ENCODE measurements at places on chromosomes 12 and 14.
A peak's percentile ranks its signal among the peaks of the same experiment; 100 is the strongest.

DNA sequence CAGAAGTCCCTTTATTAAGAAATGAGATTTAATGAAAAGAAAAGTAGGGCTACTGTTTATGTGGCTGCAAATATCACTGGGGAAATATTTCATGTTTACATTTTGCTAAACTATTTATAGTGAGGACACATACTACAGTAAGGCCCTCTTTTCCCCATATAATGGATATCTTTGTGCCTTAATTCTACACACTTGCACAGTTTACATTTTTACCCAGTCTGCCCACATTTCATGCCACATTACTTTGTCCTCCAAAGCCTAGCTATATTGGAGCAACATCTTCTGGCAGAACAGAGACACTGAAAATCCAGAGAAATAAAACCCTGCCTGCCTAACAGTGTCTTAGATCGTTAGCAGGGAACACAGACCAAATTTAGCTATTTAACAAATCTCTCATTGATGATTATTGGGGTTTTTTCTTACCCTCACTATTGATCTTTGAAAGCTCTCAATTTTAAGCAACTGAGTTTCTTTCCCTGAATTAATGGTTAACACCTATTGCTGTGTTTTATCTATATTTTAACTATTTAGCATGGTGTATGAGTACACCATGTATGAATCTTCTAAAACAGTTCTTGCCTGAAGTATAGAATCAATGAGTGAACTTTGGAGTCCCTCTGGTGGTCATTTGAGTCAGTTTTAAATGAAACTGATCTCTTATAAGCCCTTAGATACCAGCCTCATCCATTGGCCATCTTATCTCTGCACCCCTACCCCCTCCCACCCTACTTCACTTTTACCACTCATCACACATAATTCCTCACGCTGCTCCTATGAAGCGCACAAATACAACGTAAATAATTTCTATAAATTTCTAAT is 170.2 kb downstream of the BCAT1 start:
- peak; percentile 25 for DNase-seq

- DNase-seq, result no peak
These were observed 7.2 kb downstream of the RASSF8 start for GRCh38 chr12:25965682-25966081.

DNA sequence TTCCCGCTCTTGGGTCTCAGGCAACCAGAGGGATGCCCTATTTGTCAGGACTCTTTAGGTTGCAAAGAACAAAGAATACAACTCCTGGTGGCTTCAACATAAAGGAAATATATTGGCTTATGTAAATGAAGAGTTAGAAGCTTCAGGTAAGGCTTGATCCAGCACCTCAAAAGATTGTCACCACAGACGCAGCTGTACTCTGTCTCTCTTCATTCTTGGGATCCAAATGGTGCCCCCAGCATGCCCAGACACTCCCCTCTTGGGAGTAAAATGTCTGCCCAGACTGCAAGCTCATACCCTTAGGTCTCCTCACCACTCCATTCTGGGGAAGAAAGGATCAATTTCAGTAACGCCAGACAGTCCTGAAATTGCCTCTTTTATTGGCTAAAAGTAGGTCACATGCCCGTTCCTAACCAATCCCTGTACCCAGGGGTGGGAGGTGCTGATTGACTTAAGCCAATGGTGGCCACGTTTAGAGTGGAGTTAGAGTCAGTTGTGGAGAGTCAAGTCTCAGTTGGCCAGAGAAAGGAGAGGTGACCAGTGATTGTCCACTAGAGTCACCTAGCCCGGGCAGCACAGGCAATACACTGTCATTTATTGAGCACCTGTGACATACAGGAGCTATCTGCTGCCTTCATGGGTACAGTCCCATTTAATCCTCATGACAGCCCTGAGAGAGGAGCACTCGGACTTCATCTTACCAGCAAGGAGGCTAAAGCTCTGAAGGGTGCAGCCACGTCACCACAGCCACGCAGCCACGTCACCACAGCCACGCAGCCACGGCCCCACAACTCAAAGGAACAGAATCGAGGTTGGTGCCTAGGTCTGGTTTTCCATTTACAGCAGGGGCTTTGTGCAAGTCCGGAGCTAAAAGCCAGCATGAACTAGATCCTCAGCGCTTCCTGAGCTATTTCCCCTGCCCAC is 19.7 kb upstream of the BEGAIN start:
- DNase-seq, result no peak

GRCh38 chr14:71138448-71139293 is 231.4 kb downstream of the PCNX1 start:
- peak; percentile 45 for DNase-seq

GRCh38 chr12:109358154-109358869 is 10.6 kb downstream of the MYO1H start:
- peak; percentile 79 for DNase-seq

DNA sequence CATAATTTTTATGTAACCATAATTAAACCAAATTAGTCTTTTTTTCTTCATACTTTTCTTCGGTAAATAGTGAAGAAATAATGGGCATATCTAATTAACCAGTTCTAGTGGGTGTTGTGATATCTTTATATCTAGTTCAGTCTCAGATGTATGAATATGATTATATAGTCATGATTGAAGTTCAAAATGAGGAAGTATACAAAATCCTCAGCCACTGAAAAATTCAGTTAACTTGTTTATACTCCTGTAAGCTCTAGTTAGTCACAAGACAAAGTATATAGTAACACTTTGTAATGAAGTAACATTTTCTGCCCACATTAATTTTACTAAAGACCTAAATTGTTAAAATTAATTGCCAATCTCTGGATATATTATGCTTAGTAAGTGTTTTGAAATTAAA is 46.5 kb downstream of the CAND1 start:
- DNase-seq, result peak; percentile 8

GRCh38 chr14:97217111-97217885 is 420.1 kb downstream of the VRK1 start:
- no peak for DNase-seq

DNA sequence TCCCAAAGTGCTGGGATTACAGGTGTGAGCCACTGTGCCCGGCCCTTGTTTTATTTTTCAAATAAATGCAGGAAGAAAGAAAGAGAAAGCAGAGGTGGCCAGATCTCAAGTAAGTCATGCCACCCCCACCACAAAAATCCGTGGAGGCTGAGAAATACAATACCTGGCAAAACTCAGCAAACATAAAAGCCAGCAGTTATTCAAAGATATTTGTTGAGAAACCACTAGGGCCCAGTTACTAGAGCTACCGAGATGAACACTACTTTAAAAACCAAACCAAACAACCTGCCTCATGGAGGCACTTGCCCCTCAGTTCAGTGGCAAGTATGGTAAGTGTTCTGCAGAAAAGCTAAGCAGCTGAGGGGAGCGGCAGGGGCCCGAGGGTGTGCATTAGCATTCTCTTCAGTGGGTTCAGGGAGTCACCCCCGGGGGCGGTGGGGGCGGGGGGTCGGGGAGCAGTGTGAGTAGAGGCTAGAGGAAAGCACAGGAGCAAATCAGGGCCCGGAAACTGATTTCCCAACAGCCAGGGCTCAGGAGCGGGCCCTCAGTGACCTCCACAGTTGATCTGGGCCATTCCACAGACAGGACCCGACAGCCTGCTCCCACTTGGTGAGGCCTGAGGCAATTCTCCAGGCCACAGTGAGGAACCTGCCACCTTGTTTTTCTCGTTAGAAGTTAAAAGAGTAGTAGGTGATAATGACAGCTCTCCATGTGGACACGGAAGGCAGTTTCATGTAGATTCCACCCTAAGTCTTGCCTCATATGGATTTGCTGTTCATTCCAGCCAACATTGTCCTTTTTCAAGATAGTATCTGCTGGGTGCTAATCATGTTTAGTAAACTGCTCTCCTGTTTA is 8.6 kb downstream of the EVL start:
- peak; percentile 68 for DNase-seq

- no peak for DNase-seq
These were observed 11.6 kb upstream of the SYNDIG1L start for GRCh38 chr14:74437496-74438053.

DNA sequence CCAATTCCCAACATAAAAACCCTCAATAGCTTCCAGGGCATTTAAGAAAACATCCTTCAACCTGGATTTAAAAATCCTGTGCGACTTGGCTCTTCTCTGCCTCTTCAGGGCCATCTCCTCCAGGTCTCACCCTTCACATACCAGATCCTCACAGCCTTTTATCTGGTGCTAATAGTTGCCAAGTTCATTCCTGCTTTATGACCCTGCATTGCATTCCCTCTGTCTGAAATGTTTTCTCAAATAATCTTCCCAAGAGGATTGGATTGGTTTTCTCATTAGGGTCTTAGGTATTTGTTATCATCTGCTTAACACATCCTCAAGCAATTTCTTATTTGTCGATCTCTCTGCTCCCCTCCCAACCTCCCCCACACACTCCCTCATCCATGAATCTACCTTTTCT is 832.0 kb downstream of the GALC start:
- no peak for DNase-seq

- DNase-seq, result peak; percentile 49
These were observed 40.0 kb upstream of the ST8SIA1 start for GRCh38 chr12:22374508-22374907.

- DNase-seq, result peak; percentile 64
These were observed 14.9 kb downstream of the SLC7A7 start for GRCh38 chr14:22800346-22800745.

DNA sequence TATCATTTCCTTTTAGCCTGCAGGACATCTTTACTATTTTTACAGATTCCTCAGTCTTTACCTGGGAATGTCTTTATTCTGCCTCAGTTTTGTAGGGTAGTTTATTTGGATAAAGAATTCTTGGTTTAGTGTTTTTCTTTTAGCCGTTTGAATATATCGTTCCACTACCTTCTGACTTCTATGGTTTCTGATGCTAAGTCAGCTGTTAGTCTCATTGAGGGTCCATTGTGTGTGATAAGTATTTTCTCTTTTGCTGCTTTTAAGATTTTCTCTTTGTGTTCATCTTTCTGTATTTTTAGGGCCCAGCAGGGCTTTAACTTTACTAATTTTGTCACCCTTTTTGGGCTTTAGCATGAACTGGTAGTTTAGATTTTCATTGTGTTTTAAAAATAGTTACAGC is 113.5 kb downstream of the MNAT1 start:
- no peak for DNase-seq

- no peak for DNase-seq
These were observed 50.1 kb upstream of the OR5AU1 start for GRCh38 chr14:21205678-21206581.

DNA sequence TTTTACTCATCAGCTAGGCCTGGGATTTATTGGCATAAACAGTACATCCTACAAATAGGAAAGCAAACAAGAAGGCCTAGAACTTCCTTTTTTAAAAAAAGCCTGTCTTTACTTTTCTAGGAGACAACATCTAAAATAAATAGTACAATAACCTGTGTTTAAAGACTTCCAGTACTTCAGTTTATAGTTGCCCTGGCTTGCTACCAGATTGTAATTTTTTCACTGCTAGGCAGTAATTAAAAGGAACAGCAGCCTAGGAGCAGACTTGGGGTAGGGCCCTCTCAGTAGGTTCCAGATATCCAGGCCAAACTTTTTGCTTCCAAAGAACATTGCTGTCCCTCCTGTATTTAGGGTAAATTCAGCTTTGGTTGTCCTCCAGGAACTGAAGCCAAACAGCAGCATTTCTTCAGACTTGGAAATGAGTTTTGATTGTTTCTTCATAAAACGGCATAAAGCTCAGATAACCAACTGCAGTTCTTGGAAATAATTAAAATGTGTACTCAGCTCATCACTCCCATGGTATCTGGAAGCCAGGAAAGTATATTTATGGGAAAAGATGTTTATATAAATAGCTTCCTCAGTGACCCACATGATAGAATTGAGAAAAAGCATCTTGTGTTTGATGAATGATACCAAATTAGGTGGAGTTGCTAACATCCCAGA is 61.7 kb downstream of the PPP1R36 start:
- no peak for DNase-seq

DNA sequence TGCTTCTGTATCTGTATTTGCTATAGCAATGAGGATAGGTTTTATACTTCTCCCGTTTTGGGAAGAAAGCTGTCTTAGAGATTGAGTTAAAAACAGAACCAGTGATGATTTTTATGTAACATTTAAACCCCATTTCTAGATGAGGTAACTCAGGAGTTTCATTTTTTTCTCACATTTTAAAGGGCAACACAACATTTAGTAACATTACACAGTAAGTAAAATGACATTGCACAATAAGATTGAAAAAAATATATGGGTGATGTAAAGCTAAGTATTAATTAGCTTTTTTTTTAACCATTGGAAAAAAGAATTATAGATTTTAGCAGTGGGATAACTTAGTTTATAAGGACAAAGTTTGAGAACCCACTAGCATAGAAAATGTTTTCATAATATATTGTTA is 25.2 kb upstream of the SCFD1 start:
- peak; percentile 87 for DNase-seq

- no peak for DNase-seq
These were observed 887.0 kb downstream of the TMTC2 start for GRCh38 chr12:83573671-83574070.

DNA sequence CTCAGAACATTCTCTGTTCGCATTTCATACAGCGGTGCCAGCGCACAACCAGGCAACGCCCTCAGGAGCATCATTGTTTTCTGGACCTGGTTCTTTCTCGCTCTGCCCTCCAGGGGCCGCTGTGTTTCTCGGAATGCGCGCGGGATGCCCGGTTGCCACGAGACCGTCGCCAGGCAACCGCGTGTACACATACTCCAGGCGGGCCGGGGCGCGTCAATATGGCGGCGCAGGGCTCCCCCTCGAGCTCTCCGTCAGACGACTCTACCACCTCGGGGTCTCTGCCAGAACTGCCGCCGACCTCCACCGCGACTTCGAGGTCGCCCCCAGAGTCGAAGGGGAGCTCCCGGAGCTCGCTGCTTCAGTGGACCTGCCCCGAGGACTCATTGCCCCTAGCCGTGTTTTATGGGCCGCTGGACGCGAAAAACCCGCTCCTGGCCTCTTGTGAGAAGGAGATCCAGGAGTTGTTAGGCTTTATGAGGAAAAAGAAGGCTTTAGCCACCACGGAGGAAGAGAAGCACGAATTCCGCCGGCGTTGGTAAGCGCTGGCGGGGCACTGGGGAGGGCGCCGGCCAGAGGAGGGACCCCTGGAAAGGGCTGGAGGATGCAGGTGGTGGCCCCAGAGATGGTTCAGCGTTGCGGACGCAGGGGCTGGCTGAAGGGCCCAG is at the start of gene CFAP54:
CFAP54 (plus strand) TSS at position 186 of the 665 bp plus-strand sequence; CDS start at position 219, 33 bp downstream.
- DNase-seq, result peak; percentile 97

GRCh38 chr14:104284636-104285507 is 146.5 kb downstream of the KIF26A start:
- no peak for DNase-seq

- DNase-seq, result peak; percentile 80
These were observed at the start of gene VPS37B for GRCh38 chr12:122895704-122896636. Gene VPS37B (minus strand): TSS chr12:122896124. CDS start chr12:122896062, 62 bp downstream.

Data from inflammatory macrophage treated with lipopolysaccharide for 1 hour (primary cell).